ENCODE measurements at places on chromosomes 12 and 14.

GRCh38 chr14:68532496-68532895, 260.4 kb downstream of the ZFP36L1 start:
- no peak for DNase-seq

DNA sequence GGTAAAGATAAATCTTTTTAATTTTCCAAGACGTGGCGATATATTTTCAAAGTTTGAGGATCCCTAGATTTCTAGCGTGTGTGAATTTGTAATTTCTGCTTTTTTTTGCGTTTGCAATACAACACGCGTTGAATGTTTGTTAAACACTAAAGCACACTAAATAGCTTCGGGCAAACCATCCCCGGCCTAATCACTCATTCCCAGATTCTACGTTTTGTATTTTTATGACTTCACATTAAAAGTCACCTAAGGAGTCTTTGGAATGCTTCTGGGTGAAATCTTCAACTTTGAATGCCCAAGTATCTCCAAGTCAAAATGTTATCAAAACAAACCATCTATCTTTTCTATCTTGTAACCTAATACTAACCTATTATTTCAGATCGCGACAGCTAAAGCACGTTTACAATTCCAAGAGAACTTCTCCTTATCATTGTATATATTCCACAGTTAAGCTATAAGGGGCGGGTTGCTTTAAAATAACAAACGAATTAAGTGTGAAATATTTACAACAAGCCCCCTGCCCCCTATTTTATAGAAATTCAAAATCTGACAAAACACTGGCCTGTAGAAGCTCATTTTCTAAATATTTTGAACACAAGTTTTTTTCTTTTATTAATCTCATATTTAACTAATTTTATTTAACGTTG, 1.1 kb downstream of the ALX1 start:
- no peak for DNase-seq

- peak; percentile 16 for DNase-seq
Measured at GRCh38 chr12:42426746-42427145, 100.8 kb downstream of the PPHLN1 start.

DNA sequence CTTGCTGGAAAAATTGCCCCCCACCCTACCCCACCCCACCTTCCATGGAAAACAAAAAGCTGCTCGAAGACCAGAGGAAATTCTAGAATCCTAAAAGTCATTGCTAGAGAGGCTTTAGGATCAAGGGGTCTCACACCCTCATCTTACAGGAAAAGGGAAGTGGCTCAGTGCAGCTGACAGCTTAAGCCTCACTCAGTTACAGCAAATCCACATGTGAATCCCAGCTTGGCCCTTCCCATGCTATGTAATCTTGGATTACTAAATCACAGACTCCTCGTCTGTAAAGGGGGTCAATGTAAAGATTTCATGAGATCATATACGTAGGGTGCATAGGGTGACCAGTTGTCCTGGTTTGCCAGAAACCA, 25.9 kb downstream of the CMKLR1 start:
- no peak for DNase-seq

- no peak for DNase-seq
Measured at GRCh38 chr12:121532503-121533393, 48.1 kb downstream of the KDM2B start.

DNA sequence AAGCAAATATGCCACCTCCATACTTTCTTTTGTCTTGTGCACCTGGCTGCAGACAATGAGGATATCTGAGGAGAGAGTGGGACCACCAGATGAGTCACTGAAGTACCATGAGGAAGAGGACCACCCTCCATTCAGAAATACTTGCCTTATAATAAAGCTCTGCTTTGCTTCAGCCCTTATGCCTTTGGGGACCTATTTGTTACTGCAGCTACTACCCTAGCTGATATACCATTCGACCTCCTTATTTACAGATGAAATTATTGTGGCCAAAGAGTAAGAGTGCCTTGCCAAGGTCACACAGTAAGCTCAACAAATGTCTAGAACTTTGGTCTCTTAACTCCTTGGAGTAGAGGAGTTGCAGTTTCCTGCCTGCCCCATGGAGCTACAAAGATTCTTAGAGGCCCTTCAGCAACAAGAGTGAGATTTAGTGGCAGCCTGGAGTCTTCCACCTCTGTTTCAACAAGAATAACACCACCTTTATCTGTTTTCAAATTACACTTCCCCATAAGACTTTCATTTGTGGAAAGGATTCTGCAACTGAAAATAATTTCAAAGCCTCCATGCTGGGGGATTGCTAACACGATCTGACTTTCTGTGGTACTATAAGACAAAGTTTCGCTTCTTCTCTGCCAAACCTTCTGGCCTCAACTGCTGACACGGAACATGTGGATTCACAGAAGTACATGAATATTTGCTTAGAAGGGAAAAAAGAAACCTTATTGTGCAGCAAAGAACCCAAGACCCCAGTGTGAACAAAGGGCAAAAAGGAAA, 3.6 kb downstream of the CMKLR1 start:
- DNase-seq = no peak

DNA sequence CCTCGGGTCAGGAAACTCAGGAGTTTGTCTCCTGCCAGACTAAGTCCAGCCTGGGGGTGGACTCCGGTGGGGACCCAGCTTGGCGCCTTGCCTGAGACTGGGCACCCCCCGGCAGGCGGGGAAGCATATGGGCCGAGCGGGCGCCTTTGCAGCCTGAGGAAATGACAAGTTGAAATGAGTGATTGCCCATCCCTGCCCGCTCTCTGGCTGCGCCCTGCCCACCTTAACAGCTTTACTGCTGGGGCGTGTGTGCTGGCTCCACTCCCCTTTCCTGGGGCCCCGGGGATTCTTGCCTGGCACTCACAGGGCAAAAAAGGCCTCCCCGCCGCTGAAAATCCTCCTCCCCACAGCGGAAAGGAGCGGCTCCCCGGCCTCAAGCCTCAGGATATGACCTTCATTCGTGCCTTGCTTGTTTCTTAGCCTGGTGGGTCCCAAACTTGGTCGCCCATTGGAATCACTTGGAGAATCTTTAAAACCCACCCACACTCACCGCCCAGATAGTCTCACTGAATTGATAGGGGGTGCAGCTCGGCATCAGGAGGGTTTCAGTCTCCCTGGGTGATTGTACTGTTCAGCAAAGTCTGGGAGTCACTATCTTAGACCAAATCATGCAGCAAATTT, 1.5 kb downstream of the RFLNA start:
- no peak for DNase-seq

Data from activated CD4-positive, alpha-beta T cell treated with anti-CD3 and anti-CD28 coated beads, Interleukin-2, amount 50 U/mL, for 48 hours (primary cell).